CD8-positive, alpha-beta T cell (primary cell): ENCODE measurements at places on chromosomes 2 and 18. TPM values are rescaled to one million over a fixed set of nuclear protein-coding genes. Genes with fewer than 3 reads are reported as not detected.

The SLC19A3 gene
- total RNA-seq, result not detected

The MPP4 gene
- total RNA-seq, result not detected

- DNase-seq, result no peak
These were observed 50.7 kb upstream of the OTX1 start for GRCh38 chr2:62999905-63000304.

GRCh38 chr2:168439536-168439935 lies 16.5 kb upstream of the CERS6 start:
- DNase-seq, result no peak

- DNase-seq, result no peak
These were observed 298.4 kb downstream of the EXOC6B start for GRCh38 chr2:72527424-72527823.

DNA sequence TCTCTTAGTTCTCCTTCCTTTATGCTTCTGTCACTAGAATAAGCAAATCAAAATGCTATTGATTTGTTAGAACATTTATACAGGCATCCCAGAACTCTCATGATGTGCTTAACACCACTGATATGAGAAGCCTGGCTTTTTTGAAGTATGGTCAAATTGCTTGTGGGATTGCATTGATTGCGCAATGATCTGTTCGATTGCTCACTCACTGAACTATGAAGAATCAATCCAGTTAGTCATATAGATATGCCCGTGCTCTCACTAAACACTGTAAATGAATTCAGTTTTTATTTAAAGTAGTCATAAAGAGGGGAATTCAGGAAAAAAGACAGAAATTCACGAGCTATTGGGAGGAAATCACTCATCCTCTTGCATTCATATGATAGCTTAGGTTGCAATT lies 1237.8 kb downstream of the SUCLG1 start:
- DNase-seq, result no peak

- DNase-seq, result no peak
These were observed 305.0 kb upstream of the ID2 start for GRCh38 chr2:8376603-8377410.

GRCh38 chr18:44986933-44987332 lies 306.2 kb downstream of the SETBP1 start:
- no peak for DNase-seq

- no peak for DNase-seq
These were observed 48.9 kb downstream of the BMPR2 start for GRCh38 chr2:202425036-202425435.

The CYP26B1 gene
- total RNA-seq, result not detected

- no peak for DNase-seq
These were observed 7.7 kb upstream of the DNMT3A start for GRCh38 chr2:25349397-25349796.

- no peak for DNase-seq
These were observed 98.0 kb downstream of the SLC5A7 start for GRCh38 chr2:108084311-108084710.

- DNase-seq, result no peak
These were observed 72.9 kb upstream of the GLI2 start for GRCh38 chr2:120662746-120663145.

The CPO gene
- not detected for total RNA-seq

GRCh38 chr2:210172219-210172575 lies 988 bp upstream of the KANSL1L start:
- no peak for DNase-seq

- no peak for DNase-seq
These were observed 18.6 kb downstream of the NRXN1 start for GRCh38 chr2:51013079-51013932.

The VWA3B gene
- total RNA-seq, result not detected

GRCh38 chr2:239954166-239955086 lies 70.7 kb downstream of the NDUFA10 start:
- DNase-seq, result no peak

DNA sequence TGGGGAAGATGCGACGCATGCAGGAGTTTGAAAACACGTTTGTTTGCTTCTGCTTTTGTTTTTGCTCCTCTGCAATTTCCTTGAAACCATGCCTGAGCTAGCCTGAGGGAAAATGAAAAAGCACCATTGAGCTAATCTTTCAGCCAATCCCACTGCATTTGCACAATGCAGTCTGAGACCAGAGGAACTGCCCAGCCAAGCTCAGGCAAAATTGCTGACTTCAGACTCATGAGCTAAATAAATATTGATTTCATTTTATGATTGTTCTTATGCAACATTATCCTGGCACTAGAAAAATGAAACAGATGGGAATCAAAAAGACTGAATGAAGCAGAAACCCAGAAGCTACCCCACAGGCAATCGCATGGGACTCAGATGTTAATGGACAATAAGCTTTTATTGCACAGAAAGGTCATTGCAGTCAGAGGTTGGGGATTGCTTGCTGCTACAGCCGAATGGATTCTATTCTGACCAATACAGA lies 37.0 kb downstream of the TPRKB start:
- DNase-seq, result no peak
